KBM-7 (cell line): ENCODE measurements at places on chromosomes 3 and 15.

- DNase-seq, result no peak
Observed at GRCh38 chr3:138468886-138469285, 34.5 kb downstream of the ESYT3 start.

DNA sequence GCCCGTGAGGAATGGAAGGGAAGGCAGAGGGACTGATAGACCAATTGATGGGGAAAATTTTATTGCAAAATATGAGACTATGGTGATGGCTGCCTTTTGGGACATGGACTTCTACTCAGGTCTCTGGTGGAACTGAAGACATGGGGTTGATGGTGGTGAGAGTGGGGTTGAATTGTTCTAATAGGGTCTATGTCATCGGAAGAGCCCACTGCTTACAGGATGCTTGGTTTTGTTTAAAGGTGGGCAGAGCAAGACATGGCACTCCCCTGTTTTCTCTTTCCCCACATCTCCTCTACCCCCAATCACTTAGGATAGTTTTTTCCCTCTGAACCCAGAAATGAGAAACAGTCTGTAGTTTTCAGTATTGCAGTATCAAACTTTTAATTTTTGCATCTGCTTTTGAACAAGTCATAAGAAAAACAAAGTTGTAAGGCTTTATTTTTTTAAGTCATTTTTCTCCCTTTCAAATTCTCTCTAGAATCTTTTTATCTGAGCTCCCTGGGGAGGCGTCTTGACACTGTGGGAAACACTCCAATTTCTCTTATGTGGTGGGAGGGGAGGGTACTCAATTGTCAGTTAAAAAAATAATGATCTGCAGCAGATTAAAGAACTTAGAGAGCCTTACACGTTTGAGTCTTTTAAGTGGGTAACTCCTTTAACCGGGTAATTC lies 276.2 kb upstream of the TBC1D5 start:
- DNase-seq, result no peak

GRCh38 chr3:52721002-52721729 lies 15.3 kb downstream of the SPCS1 start:
- DNase-seq, result peak; percentile 93

DNA sequence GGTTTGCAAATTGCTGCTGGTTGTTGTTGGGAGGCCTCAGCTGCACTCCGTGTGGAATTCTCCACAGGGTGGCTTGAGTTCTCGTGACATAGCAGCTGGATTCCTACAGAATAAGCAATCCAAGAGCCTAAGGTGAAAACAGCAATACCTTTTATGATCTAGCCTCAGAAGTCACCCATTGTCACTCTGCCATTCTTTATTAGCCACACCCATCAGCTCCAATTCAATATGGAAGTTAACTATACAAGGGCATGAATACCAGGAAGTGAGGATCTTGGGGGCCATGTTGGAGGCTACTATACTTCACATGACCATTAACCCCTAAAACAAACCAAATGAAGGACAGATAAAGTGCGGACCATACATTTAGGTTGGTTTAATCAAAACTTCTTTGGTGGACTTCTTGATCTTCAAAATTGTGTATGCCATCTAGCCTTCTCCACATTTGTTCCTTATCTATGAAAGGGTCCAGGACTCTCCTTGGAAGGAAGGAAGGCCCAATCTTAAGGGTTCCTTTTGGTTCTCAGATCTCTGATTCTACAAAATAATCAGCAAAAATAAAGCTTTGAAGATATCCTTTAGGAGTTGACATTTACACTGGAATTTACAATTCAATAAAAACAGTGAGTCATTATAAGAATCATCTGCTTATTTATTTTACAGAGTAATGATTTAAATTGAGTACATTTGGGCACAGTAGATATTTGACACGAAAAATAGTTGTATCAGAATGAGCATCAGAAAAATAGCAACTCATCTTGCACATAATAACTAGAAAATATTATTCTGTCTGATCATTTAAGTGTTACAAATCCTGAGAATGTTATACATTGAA lies 21.5 kb downstream of the CIAO2A start:
- DNase-seq, result no peak

- no peak for DNase-seq
Observed at GRCh38 chr15:100005013-100005412, 271.8 kb upstream of the LYSMD4 start.

GRCh38 chr3:99119385-99119784 lies 217.9 kb upstream of the DCBLD2 start:
- DNase-seq, result no peak

GRCh38 chr15:75834021-75834420 lies 9.2 kb upstream of the UBE2Q2 start:
- no peak for DNase-seq

GRCh38 chr3:185623939-185624665 lies 38.0 kb downstream of the SENP2 start:
- DNase-seq, result no peak

DNA sequence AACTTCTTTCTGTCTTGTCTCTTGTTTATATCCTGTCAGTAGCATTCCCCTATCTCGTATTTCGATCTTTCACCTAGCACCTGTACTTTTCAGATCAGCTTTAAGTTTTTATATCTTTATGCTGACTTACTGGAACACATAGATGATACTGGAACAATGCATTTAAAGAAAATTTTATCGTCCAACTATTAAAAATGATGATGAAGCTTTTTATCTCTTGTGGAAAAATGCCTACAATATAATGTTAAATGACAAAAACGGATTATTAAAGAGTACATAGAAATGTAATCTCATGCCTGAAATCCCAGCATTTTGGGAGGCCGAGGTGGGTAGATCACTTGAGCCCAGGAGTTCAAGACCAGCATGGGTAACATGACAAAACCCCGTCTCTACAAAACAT lies 139.5 kb downstream of the ZPLD1 start:
- no peak for DNase-seq

DNA sequence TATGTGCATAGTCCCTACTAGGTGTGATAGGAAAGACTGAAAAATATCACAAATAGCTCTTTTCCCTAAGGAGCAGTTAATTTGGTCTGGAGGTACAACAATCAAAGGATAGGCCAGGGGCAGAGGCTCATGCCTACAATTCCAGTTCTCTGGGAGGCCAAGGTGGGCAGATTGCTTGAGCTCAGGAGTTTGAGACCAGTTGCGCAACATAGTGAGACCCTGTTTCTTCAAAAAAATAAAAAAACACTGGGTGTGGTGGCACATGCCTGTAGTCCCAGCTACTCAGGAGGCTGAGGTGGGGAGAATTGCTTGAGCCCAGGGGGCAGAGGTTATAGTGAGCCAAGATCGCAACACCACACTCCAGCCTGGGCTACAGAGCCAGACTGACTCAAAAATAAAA lies 30.2 kb upstream of the BHLHE40 start:
- no peak for DNase-seq

DNA sequence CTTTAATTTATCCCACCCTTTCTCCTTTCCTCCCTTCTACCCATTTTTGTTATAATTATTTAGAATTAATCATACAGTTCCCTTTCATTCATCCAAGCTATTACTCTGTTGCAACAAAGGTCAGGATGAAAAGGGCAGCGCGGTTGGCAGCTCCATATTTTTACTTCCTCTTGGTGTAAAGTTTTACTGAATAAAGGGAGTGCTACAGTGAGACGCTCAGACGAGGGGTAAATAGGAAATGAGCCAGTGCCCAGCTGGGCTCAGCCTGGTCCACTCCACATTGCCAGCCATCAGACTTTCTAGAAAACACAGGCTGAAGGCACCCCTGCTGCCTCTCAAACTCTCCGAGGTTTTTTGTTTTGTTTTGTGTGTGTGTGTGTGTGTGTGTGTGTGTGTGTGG lies 21.9 kb upstream of the ZBTB38 start:
- peak; percentile 35 for DNase-seq

GRCh38 chr3:146163584-146163983 lies 2.6 kb upstream of the PLOD2 start:
- DNase-seq, result no peak

- no peak for DNase-seq
Observed at GRCh38 chr3:177968891-177969290, 567.3 kb upstream of the KCNMB2 start.

GRCh38 chr3:48187579-48188265 lies 495 bp downstream of the CDC25A start:
- peak; percentile 34 for DNase-seq

DNA sequence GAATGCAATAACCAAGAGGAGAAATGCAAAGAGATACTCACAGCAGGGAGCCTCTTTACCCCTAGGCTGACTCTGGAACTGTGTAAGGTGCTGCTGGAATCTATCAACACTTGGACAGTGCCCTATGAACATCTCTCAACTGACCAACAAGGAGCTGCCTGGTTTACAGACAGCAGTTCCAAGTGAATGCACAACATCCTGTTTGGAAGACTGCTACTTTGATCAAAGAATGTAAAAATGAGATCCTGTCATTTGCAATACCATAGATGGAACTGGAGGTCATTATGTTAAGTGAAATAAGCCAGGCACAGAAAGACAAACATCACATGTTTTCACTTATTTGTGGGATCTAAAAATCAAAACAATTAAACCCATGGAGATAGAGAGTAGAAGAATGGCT lies 136.3 kb downstream of the IMPG2 start:
- DNase-seq, result no peak

- no peak for DNase-seq
Observed at GRCh38 chr3:58591517-58592510, 14.6 kb upstream of the FAM107A start.
